ENCODE measurements at places on chromosomes 7 and 10.

DNA sequence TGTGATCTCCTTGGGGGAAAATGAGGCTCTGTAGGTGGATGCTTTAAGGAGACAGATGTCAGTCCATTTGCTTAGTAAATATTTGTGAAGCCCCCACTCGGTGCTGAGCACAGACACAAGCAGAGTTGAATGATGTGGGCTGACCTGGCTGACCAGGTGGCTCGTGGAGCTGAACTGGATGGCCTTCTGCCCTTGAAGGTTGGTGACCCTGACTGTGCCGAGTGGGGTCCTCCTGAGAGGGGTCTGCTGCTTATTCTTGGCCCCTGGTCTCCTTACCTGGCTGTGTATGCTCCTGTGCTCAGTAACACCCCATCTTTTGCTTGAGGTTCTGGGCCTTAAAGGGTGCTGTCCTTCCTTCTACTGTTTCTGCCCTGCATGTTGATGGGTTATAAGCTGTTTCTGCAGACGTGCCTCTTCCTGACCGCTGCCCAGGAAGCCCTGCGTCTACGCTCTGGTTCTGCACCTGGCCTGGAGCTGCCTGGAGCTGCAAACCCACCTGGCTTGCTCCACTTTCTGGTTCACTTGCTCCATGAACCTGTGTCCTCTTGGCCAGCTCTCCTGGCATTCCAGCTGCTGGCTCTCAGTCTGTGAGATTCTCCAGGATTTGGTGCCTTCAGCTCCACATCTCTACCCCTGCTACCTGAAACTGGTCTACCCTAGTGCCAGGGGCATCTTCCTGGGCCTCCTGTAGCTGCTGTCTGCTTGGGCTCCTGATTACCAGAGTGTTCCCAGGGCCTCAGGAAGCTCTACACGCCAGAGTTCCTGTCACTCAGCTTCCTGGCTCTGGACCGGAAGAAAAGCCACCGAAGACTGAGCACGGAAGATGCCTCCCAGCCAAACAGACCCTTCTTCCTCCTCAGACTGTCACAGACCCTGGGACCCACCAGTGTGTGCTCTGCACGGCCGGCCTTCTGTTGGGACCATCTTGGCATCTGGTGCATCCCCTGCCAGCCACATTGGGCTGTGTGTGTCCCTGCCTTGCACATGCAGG lies 76.5 kb downstream of the ADCY1 start:
- no peak for DNase-seq

DNA sequence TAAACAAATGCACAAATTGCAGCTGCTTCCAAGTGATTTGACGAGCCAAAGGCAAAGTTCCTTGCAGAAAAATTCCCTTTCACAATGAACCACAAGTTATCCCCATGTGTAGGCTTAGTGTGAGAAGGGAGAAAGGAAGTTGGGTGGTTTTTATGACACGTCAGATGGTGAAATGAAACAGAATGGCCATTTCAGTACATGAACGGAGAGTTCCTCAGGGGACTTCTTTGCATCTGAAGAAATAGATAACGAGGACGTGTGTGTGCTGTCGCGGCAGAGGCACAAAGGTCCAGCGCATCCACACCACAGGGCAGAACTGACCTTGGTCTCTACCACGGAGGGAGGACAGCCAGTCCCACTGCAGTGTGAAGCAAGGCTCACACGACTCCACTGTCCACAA lies 135.9 kb downstream of the PAXIP1 start:
- no peak for DNase-seq

DNA sequence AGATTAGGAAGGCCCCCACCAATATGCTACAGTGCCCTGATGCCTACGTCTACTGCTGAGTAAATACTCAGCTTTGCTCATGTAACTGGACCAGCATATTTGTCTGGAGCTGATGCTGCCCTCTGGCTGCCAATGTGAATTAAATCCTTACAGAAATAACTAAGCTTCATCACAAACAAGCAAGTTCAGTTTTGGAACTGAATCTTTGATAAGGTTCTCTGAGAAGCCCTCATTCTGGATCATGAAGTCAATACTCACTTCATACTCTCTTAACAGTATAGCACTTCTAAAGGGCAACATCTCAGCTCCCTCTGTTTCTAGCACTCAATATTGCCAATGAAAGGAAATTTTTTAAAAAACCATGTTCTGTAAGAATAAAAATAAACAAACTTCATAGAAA lies 246.7 kb downstream of the ETV1 start:
- no peak for DNase-seq

DNA sequence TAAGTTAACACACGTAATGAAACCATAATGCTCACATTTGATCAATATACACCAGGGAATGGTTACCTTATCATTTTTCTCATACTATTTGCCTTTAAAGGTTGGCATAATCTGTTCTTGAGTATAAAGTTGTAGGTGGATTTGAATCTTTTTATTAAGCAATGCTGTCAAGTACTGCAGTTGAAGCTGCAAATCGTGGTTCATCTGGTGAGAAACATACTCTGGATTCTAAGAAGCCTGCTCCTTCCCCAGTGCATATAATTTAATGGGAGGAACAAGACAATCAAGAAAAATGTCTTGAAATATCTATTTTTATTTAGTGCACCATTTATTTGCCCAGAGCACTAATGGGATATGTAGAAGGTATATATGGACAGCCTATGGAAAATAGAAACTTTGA lies 68.7 kb upstream of the DLX6 start:
- DNase-seq, result no peak

DNA sequence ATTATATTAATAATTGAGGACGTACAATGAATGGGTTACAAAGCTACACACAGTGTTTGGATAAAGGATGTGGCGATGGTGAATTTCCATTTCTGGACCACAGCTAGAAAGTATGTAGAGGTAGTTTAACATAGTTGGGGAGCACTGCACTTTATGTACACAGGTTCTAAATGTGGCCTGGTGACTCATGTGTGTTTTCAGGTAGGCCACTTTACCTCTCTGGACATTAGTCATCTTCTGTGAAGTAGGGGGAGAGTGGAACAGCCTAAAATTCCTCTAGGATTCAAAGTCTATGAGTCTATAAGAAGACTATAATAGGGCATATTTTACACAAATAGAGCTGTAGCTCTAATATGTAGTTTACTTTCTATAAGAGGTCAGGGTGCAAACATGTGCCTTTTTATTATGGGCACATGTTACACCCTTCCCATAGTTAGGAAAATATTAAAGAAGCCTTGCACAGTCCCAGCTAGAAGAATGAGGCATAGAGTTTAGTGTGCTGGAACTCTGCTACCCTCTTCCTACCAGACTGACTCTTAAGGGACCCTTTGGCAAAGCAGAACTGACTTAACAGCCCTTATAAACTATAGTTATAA lies 594.9 kb downstream of the LRMDA start:
- no peak for DNase-seq

DNA sequence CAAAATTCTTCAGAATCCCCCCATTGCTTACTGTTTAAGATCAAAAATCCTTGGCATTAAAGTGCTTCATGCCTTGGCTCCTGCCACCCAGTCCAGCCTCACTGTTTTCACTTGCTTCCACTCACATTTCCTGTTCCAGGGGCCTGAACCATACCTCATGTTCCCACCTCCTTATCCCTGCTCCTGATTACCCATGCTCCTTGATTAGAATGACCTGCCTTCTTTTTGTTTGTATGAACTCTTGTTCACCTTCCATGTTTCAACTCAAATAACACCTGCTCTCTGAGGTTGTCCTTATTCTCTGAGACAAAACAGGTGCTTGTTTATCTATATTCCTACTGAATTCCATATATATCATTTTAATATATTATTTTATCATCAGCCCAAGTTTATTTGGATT lies 77.1 kb upstream of the VSTM2A start:
- DNase-seq, result no peak

GRCh38 chr7:35617041-35617440 lies 77.9 kb downstream of the HERPUD2 start:
- DNase-seq, result no peak
